T-helper 17 cell (primary cell): ENCODE measurements at places on chromosomes 6 and 20.

DNA sequence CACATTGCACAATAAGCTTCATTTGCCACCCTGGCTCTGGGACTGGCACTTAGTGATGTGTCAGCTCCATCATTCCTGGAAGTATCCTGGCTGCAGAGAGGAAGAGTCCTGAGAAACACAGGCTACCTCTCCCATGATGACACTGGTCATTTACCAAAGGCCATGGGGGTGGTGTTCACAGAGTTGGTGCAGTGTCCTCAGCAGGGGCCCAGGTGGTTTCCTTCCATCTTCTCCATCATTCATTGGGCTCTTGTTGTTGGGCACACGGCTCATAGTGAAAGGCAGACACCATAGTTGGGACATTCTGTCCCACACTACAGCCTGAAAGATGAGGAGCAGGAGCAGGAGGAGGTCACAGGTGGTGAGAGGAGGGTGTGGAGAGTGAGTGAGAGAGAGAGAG is 15.8 kb upstream of the CST1 start:
- no peak for DNase-seq

GRCh38 chr20:35702051-35702823 is 3.0 kb downstream of the ROMO1 start:
- no peak for DNase-seq

- no peak for DNase-seq
Observed at GRCh38 chr20:44034965-44035635, 120.4 kb downstream of the TOX2 start.

DNA sequence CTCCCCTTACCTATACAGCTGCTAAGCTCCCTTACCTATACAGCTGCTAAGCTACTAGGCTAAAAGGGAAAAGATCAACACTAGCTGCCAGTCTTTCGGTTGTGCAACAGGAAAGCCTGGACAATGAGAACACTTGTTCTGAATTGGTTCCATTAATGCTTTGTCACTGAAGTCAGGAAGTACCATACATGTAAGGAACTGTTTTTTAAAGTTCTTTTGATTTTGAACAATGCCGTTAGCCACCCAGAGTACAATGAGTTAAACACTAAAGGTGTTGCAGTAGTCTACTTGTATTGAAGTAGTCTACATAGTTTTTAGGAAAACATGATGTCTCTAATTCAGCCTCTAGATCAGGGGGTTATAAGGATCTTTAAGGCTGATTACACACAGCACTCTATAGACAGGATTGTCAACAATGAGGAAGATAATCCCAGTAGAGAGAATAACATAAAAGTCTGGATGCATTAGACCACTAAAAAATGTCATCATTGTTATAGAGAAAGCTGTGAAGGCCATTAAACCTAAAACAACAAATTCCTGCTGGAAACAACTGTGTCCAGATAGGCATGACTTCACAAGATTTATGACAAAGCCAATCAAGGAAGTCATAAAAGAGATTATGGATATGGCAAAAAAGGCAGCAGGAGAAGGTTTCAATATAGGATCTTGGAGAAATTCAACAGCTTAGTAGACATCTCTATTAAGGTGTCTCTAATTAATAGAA is 306.3 kb downstream of the PHF3 start:
- DNase-seq = no peak

DNA sequence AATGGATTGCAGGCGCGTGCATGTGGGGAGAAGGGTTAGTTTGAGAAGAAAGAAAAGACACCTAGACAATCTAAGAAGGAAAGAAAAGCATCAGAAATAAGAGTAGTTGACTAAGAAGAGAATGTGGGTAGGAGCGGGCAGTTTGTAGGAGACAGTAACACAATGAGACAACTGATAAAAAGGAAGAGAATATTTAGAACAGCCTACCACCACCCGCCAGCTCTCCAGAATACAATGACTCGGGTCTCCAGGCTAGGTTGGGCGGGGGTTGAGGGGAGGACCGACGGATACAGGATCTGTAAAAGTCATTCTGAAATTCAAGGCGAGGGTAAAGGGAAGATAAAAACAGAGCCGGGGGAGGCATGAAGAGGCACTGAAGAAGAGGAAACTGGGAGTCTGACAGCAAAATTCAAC is 712 bp downstream of the ABHD16A start:
- no peak for DNase-seq

GRCh38 chr6:158481690-158482473 is 78.0 kb upstream of the TMEM181 start:
- DNase-seq = no peak

- no peak for DNase-seq
Observed at GRCh38 chr6:155497273-155497672, 41.6 kb upstream of the NOX3 start.

- no peak for DNase-seq
Observed at GRCh38 chr6:144094731-144095133, 641 bp downstream of the SF3B5 start.

- DNase-seq = no peak
Observed at GRCh38 chr6:74369556-74369993, 673.6 kb downstream of the CD109 start.

DNA sequence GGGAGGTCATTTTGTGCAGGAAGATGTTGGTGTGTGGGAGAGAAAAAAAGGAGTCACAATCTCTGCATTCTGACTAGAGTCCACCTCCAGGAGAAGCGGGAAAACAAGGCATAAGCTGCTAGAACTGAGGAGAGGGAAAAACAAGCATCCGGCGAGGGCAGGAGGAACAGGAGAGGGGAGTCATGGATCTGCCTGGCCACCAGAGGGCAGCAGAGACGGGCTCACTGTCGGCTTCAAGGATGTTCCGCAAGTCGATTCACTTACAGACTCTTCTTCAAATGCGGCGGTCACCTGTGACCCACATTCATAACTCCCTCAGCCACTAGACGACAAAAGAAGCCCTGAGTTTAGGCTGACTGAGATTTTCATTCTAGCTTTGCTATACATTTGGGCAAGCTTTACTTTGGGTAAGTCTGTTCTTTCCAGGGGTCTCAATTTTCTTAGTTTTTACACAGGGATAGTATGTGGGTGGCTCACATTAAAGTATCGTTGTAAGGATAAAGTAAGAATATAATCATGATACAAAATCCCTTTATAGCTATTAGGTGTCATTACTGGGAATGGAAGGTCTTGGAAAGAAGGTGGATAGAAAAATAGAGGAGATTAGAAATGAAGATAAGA is 6.6 kb upstream of the BTNL2 start:
- peak; percentile 75 for DNase-seq

GRCh38 chr20:35434085-35435005 is 3.7 kb downstream of the GDF5 start:
- DNase-seq = no peak

- no peak for DNase-seq
Observed at GRCh38 chr20:44856442-44856841, 29.1 kb upstream of the YWHAB start.

- DNase-seq = no peak
Observed at GRCh38 chr6:40715570-40716403, 128.6 kb upstream of the LRFN2 start.

GRCh38 chr6:6397842-6398241 is 77.4 kb upstream of the F13A1 start:
- no peak for DNase-seq

- DNase-seq = no peak
Observed at GRCh38 chr6:25963426-25964123, 973 bp downstream of the TRIM38 start.

DNA sequence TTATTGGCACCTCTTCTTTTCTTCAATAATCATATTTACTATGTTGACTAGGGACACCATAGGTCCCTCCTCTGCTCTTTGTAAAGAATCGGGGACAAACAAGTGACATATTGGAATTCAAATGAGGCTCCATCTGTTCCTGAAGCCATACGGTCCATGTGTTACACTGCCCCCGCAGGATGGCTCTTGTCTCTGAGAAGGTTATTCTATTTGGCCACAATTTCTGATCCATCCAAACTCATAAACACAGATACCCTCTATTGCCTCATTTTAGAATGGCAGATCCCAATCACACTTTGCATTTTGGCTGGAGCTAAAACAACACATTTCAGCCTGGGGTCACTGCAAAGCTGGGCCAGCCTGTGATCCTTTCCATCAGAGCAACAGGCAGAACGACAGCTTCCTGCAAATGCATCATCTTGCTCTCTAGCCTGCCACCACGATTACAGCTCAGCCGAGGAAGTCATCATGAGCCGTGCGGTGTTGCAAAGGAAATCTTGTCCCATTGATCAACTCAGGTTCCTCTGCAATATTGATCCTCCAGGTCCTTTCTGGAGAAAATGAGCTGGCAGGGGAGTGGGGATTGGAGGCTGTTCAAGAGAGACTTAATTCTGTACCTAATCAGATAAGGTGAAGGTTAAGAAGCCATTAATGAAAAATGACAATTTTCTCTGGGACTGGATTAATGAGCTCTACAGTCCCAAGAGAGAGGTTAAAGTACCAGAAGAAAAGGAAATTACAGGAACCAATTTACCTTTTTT is 73.1 kb downstream of the AGPAT4 start:
- no peak for DNase-seq

DNA sequence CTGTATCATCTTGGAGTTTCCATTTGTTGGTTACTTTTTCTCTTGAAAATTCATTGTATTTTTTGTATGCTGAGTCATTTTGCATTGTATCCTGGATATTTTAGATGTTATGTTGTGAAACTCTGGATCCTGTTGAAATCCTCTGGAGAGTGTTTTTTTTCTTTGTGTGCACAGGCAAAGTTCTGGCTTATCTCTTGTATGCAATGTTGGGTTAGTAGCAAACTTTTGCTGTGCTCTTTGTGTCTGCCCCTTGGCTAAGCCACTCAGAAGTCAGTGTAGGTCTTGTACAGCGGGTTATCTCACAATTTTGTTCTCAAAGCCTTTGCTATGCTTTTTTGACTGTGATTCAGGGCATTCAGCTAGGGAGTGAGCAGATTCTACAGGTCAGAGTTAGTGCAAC is 29.1 kb upstream of the LMBRD1 start:
- no peak for DNase-seq

- no peak for DNase-seq
Observed at GRCh38 chr20:38248133-38248532, 12.4 kb downstream of the KIAA1755 start.

- no peak for DNase-seq
Observed at GRCh38 chr20:50009521-50010454, 27.0 kb downstream of the SNAI1 start.

DNA sequence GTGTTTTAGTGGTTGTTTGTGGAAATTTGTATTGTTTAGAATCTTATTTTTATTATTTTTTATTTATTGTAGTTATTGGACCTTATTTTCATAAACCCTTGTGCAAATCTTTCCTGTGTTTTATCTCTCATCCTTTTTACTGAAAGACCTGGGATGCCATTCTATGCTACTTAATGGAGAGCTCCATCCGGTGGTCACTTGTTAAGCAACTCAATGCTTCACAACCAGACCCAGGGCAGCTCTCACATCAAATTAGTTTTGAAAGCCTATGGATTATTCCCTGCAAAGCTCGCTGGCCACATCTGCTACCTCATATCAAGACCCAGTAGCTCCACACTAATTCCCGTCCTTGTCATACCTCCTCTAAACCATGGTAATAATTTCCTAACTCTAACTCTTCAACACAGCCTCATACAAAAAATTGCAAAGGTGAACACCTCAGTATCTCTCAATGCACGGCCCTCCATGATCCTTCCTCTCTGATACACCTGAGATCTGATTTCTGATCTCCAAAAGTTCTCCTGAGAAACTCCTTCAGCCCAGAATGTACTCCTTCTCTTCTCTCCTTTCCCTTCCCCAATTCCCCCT is 296.6 kb upstream of the MANEA start:
- no peak for DNase-seq

GRCh38 chr6:141077355-141078333 is 1055.1 kb upstream of the GJE1 start:
- DNase-seq = no peak

GRCh38 chr6:159152041-159152440 is 17.2 kb upstream of the FNDC1 start:
- no peak for DNase-seq

DNA sequence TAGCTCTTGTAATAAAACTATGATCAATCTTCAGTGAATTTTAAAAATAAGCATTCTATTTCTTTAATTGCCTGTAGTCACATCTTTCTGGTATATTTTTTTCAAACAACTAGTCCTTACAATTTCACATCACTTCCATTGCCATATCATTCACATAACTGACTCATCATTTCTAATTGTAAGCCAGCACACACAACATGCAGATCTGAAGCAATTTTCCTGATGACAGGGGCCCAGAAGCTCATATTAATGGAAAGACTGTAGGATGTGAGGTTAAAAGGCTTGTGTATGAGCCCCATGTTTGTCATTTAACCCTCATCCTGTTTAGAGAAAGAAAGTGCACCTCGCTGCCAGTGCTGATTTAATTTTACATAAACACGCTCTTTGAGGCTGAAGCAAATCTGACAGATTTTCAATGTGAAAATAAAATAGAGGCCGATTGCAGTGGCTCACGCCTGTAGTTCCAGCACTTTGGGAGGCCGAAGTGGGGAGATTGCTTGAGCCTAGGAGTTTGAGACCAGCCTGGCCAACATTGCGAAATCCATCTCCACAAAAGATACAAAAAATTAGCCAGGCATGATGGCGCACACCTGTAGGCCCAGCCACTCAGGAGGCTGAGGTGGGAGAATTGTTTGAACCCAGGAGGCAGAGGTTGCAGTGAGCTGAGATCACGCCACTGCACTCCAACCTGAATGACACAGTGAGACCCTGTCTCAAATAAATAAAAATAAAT is 40.1 kb upstream of the LTV1 start:
- no peak for DNase-seq

GRCh38 chr6:167913699-167914098 is 83.8 kb upstream of the KIF25 start:
- DNase-seq = no peak

GRCh38 chr6:48826901-48827701 is 636.0 kb downstream of the MMUT start:
- no peak for DNase-seq
